ENCODE measurements at places on chromosomes 11 and 22. TPM values are rescaled to one million over a fixed set of nuclear protein-coding genes. Genes with fewer than 3 reads are reported as not detected.

DNA sequence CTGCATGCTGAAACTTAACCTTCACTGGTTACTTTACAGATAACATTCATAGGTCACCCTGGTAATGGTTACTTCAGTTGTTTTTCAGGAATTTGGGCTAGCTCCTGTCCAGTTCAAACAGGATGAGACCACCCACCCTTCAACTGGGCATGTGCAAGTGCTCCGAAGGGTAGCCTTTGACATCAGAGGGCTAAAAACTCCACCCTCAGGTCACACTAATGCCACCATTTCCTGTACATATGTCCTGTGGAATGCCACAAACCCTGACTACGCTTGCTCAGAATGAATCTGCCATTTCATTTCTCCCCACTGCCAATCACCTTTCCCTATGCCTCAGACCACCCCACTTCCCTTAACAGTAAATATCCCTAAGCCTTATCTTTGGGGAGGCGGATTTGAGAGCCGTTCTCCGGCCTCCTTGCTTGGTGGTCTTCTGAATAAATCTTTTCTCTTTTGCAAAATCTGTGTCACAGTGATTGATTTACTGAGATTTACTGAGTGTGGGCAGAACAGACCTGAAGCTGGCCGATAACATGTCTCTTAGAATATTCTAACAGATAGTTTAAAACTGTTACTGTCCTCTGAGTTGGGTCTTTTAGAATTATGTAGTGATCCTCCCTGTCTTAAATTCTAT is 25.4 kb upstream of the FXYD2 start:
- DNase-seq: no peak

DNA sequence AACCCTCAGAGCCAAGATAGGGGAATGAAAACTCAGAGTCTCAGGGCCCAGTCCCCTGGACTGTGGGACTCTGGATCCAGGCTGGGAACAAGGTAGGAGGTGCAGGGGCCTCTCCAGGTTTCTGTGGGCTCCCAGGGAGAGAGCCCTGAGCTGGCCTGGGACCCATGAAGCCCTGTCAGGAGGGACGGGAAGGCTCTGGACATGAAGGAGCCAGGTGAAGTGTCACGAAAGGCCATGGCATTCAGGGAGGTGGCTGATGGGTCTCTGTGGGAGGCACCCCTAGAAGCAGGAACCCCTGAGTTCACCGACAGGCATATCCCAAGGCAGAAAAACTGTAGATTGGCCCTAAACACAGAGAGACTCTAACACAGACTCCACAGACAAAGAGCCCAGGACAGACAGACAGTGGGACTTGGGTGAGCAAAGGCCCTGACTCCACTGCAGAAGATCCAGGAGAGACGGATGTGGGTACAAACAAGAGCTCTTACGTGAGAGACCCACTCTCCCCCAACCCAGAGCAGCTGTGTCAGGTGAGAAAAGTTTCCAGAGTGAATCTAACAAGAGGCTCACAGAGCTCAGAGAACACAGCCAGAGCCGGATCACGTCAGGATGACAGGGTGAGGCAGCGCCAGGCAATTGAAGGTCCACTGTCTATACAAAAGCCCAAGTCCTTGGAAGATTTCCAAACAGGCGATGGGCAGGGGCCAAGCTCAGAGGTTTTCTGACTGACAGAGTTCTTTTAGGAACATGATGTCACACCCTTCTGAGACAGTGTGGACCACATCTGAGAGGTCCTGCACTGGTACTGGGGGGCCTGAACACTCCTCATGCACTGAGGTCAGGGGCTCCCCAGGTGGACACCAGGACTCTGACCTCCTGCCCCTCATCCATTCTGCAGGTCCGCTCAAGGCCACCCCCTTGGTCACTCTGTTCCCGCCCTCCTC is 27.4 kb downstream of the IGLL5 start:
- no peak for DNase-seq

GRCh38 chr11:32433101-32433913 is 2.0 kb downstream of the WT1 start:
- DNase-seq: no peak

DNA sequence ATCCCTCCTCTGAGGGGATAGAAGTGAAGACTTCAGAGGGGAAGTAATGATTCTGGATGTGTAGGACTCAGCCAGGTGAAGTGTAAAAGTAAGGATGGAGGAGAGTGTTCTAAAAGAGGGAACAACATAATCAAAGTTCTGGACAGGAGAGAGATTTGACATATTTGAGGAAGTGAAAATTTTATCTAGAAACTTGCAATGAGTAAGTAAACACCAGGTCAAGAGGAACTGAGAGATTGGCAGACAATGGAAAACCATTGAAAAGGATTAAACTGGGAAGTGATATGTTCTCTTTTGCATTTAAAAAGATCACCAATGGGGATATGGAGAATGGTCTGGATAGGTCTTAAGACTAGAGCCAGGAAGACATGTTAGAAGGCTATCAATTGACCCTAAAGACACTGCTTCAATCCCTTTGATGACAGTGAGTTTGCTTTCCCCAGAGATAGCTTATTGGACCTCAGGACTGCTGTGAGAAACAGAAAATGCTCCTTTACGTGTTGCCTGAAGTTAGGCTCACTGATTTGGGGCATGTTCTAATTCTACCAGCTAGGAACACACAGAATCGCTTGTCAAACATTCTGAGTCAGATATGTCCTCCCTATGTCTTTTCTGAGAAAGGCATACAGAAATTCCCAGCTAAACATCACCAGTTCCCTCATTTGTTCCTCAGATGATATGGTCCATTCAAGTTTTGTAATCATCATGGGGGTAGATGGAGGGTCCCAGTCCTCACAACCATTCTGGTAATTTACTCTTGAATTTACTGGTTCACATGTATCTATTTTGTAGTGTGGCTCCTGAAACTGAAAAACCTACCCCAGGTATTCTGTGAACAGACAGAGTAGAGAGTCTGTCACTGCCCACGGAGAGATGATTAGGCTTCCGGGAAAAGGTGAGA is 144.9 kb downstream of the MAML2 start:
- no peak for DNase-seq

CELF1 gene
- 113 TPM for total RNA-seq

DNA sequence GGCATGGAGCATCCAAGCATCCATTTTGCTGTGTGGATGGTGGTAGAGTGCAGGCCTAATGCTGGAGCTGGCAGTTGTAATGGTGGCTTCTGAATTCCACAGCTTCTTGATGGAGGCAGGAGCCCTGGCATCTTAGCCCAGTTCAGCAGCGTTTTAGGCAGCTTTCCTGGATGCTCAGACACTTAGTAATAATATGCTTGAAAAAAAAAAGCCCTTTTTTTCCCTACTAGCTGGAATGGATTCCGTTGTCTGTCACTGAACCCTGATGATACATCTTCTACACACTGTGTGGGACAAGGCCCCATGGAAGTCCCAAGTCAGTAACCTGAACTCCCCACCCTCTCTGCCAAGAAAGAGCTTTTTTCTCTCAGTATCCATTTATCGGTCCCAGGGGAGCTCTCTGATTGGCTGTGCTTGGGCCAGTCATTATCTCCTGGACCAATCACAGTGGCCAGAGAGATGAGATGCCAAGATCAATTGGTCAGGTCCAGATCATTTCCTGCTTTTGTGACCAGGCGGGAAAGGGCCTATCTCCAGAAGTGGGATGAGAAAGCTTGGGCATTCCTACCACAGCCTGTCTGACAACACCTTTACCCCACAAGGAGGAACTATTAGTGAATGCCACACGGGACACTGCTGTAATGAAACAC is 34.2 kb downstream of the MCM5 start:
- DNase-seq: no peak

BCL2L13 gene
- total RNA-seq: 39.9 TPM

LAYN gene
- total RNA-seq: 11.0 TPM

- DNase-seq: no peak
These were observed 103.5 kb upstream of the OR5AK2 start for GRCh38 chr11:56885177-56885576.

- DNase-seq: peak; percentile 37
These were observed 37.8 kb upstream of the GRAMD4 start for GRCh38 chr22:46582281-46582933.

Data from sciatic nerve (tissue), 2 donors.